ENCODE measurements at places on chromosomes 16 and 17.

DNA sequence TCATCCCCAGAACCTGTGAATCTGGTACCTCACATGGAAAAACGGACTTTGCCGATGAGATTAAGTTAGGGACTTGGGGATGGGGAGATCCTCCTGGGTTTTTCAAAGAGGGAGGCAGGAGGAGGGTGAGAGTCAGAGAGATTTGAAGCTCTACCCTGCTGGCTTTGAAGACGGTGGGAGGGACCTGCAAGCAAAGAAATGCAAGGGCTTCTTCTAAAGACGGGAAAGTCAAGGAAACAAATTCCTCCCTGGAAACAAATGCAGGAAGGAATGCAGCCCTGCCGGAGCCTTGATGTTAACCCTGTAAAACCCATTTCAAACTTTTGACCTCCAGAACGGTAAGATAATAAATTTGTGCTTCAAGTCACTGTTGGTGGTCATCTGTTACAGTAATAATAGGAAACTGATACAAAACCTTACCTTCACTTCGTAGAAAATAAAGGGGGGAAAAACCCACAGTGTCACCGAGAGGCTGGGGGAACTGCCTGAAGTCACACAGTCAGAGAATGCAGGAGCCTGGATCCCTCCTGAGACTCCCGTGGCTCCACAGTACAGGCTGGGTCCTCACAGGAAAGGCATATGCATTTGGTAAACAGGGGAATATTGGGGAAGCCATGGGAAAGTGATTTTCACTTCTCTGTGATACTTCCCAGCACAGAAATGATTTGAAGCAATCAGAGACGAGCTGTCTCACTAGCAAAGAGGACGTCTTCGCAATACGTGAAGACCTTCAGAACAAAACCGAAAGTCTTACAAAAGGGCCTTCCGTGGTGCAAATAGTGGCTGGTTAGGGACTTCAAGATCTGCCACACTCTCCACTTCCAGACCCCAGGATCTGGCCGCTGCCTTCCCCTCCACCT is 58.9 kb upstream of the CLEC3A start:
- DNase-seq: no peak

DNA sequence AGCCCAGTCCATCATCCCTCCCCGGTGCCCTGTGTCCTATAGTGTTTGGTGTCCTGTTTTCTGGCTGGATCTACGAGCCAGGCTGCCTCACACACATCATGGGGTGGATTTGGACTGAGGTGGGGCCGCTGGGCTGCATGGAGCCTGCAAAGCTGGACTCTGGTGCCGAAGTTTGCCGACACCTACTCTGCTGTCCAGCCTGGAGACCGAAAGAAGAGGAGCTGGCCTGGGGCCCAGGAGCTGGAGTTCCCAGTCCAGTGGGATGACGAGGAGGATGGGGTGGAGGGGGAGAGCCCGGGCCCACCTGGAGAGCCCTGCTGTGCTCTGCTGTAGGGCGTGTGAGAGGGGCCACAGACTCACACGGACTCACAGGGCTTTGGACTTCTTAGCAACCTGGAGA is 40.3 kb upstream of the ENPP7 start:
- no peak for DNase-seq

DNA sequence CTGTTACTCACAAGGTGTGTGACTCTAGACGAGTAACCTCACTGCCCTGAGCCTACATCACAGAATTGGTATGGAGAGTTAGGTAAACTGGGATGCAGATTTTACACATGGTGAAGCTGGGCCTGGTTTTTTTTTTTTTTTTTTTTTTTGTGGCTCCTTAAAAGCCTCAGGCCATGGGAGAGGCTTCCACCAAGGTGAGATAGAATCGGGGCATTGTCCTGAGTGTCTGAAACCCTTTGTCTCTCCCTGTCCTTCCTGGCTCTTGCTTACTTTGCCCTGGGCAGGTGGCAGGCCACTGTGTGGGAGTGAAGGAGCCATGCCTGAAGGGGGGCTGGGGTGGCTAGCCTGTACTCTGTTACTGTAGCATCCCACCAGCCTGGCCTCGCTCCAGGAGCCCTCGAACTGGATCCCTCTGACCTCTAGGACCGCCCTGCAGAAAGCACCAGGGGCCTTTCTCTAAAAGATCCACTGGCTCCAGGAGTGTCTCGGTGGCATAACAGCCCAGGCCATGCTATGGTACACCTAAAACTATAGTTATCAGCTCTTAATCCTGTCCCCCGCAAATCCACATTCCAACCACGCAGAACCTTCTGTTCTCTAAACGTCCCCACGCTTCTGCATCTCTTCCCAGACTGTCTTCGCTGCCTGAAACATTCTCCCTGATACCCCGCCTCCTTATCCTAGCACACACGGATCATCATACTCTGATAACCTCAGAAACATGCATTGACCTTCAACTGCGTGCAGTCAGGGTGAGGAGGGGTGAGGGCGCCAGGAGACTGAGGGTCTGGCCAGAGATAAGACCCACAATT is 1.7 kb upstream of the SLC13A2 start:
- DNase-seq: no peak

DNA sequence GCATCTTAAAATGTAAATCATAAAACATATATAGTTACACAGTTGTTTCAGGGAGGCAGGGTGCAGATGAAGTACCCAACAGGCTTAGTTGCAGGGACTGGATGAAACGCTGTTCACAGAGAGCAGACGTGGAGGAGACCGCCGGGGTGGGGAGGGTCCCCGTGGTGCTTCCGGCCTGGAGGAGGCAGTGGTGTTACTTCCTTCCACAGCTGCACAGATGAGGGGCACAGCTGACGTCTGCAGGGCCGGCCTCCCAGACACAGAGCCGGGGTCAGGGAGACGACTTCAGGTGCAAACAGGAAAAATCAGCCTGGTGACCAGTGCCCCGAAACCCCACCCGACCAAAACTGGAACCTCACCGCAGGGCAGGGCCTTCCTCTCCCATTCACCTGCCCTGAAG is 17.1 kb downstream of the SPIRE2 start:
- no peak for DNase-seq

- no peak for DNase-seq
Observed at GRCh38 chr17:66276328-66276937, 26.0 kb upstream of the PRKCA start.

GRCh38 chr17:68572138-68572842 is 28.9 kb downstream of the FAM20A start:
- DNase-seq: no peak

- no peak for DNase-seq
Observed at GRCh38 chr17:19275457-19276127, 38.4 kb downstream of the EPN2 start.

GRCh38 chr16:67864594-67864993 is 8.3 kb upstream of the EDC4 start:
- DNase-seq: no peak

DNA sequence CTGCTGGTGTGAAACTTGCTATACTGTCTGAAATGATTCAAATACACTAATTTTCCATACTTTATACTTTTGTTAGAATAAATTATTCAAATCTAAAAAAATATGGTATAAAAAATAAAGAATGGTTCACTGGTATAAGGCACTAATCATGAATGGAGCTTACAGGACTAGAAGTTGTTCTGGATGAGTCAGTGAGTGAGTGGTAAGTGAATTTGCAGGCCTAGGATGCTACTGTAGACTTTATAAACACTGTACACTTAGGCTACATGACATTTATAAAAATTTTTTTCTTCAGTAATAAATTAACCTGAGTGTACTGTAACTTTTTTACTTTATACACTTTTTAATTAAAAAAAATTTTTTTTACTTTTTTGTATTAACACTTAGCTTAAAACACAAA is 95.5 kb downstream of the MAP2K4 start:
- no peak for DNase-seq

DNA sequence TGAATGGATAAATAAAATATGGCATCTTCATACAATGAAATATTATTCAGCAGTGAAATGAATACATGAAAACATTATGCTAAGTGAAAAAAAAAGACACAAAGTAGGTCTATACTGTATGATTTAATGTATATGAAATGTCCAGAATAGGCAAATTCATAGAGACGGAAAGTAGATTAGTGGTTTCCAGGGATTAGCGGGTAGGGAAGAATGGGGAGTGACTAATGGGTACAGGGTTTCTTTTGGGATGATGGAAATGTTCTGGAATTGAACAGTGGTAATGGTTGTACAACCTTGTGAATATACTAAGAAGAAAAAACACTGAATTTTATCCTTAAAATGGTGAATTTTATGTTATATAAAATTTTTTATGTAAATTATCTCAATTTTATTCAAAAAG is 8.5 kb upstream of the MYCBPAP start:
- DNase-seq: no peak

DNA sequence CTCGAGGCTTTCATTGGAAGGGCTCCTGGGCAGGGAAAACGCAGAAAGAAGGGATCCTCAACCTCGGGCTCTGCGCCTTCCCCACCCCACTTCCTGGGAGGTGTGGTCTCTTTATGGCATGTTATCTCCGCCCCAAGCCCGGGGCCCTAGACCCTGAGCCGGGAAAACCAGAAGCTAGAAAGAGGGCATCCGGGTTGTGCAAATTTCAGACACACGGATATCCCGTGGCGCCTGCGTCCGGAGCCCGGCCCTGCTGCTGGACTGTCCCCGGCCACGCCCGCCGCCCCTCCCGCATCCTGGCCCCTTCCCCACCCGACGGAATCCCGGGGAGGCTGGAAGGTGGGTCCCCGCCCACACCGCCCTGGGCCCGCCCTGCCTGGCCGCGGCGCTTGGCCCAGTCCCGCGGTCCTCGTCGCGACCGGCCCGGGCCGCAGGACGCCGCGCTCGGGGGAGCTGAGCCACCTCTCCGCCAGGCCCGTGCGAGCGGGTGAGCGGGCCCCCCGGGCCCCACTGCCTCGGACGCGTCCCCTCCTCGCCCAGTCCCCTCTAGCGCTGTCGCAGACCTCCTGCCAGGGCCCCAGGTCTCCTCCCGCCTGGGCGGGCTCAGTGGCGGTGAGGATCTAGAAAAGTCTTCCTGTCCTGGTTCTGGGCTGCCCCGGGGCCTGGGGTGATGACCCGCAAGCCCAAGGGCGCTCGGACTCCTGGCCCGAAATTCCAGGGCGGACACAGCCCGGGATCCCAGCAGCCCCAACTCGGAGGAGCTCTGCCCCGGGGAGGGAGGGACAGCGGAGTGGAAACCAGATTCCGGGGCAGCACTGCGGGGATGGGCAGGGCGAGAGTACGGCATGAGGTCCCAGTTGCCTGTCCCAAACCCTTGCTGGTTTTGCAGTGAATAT is at the start of gene SLC16A5:
TSS of gene SLC16A5 (plus strand) at position 397 of the 896 bp plus-strand sequence. CDS start 5,683 bp downstream, outside the sequence.
- no peak for DNase-seq

GRCh38 chr16:85296859-85297660 is 184.8 kb upstream of the CIBAR2 start:
- no peak for DNase-seq

GRCh38 chr17:17836818-17837379 is at the start of gene SREBF1:
Gene SREBF1 (minus strand): TSS chr17:17836986. CDS start chr17:17836817, 169 bp downstream.
- no peak for DNase-seq

DNA sequence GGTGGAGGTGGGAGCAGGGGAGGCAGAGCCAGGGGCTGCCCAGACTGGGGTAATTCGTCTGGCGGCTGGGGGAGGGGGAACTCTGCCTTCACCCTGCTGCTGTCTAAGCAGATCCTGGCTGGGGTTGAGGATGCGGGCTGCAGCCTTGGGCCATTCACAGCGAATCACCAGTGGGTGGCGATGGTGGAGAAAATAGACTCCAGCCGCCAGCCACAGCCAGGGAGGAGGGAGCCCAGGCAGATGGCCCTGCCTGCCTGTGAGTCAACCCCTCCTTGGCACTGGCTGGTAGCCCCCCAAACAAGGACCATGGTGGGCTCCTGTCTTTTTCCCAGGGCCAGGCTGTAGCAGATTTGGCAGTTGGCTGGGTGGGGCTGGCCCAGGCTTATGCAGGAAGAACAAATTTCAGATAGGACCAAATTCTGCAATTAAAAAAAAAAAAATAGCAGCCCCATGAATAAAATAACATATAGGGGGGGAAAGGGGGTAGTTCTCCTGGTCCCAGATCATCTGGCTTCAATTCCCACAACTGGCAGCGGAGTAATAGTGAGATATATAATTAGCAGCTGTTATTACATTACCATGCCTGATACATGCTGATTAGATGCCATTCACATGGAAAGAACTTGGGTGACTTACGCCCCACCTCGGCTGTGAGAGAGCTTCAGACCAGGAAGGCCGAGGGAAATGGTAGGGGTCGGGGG is 41.5 kb upstream of the CDH5 start:
- no peak for DNase-seq

DNA sequence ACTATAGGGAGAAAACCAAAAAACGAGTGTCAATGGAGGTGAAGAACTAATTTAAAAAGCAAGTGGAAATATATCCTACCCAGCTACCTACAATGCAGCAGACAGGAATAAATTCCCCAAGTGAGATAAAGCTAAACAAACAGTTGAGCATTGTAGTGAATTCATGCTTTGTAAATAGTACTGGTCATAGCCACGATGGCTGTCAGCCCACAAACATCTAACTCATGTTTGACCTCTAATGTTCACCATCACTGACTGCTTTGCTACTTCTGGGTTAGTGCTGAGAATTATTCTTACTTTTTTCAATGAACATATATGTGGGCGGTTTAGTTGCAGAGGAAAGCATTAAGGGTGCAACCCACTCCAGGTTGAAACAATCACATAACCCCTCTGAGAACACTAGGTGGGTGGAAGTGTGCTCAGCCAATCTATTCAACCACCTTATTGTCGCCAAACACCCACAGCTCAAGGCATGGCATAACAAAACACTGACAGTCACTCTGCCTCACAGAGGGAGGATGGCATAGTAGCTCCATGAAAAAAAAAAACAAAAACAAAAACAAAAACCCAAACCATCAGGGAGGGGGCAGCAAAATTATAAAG is 264.1 kb downstream of the ZFHX3 start:
- DNase-seq: peak; percentile 2

- no peak for DNase-seq
Observed at GRCh38 chr16:8655184-8655717, 19.2 kb upstream of the ABAT start.

GRCh38 chr16:30691907-30692306 is 7.1 kb upstream of the SRCAP start:
- no peak for DNase-seq

DNA sequence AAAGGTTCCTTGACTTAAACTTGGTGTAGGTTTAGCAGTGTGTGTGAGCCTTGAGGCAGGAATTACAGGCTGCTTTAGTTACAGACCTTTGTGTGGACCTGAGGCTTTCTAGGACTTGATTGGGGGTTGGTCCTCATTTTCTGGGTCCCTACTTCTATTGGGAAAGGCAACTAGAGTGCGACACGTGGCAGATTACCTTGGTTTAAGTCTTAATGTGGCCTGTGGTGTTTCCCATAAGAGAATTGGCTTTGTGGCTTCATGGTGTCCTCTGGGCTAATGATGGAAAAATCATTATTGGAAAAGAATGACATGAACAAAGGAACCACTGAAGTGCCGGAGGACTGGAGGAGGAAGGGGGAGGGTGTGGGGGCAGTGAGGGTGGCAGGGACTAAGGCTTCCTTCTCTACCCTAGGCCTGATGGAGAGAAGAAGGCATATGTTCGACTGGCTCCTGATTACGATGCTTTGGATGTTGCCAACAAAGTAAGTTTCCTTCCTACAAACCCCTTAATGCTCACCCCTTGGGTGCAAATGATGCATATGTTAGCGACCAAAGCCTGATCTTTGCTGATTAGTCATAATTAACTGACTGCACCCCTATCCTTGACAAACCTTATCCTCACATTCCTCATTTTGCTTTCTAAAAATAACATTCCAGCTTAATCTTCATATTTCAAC is 2.7 kb downstream of the TLCD1 start:
- DNase-seq: no peak

All from kidney epithelial cell (primary cell).